ENCODE measurements at places on chromosomes 2 and 18.

DNA sequence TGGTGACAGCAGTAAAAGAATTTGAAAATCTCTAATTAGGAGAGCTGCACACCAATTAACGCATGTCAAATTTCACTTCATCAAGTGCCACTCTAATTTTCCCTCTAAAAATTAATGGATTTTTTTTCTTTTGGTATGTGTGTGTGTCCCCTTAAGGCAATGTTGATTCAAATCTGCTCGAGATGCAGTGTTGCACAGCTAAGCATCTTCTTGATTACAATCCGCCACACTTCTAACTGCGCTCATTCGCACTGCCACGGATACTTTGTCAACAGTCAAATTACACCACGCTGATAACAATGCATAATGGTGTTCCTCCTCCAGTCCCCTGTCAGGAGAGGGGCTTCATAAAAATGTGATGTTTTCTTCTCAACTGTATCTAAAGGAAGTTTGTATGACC is 261.4 kb downstream of the MEIS1 start:
- no peak for DNase-seq

- peak; percentile 54 for DNase-seq
Observed at GRCh38 chr2:158501301-158501700, 44.5 kb downstream of the PKP4 start.

GRCh38 chr2:23486684-23487075 is 101.7 kb downstream of the KLHL29 start:
- peak; percentile 42 for DNase-seq

GRCh38 chr18:62450546-62451410 is 72.0 kb upstream of the ZCCHC2 start:
- DNase-seq: peak; percentile 67

- no peak for DNase-seq
Observed at GRCh38 chr18:57258131-57258777, 94.1 kb upstream of the ST8SIA3 start.

GRCh38 chr2:47546994-47547393 is 144.0 kb downstream of the MSH2 start:
- DNase-seq: no peak

DNA sequence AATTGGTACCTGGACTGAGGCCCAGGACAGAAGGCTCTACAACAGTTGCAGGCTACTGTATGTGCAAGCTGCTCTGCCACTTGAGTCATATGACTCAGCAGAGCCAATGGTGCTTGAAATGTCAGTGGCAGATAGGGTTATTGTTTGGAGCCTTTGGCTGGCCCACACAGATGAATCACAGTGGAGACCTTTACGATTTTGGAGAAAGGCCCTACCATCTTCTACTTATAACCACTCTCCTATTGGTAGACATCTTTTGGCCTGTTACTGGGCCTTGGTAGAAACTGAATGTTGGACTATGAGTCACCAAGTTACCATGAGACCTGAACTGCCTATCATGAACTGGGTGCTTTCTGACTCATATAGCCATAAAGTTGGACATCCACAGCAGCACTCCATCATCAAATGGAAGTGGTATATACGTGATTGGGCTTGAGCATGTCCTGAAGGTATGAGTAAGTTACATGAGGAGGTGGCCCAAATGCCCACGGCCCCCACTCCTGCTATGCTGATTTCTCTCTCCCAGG is 88.9 kb upstream of the NRXN1 start:
- DNase-seq: no peak

GRCh38 chr2:7621018-7621814 is 704.0 kb downstream of the RNF144A start:
- peak; percentile 2 for DNase-seq

DNA sequence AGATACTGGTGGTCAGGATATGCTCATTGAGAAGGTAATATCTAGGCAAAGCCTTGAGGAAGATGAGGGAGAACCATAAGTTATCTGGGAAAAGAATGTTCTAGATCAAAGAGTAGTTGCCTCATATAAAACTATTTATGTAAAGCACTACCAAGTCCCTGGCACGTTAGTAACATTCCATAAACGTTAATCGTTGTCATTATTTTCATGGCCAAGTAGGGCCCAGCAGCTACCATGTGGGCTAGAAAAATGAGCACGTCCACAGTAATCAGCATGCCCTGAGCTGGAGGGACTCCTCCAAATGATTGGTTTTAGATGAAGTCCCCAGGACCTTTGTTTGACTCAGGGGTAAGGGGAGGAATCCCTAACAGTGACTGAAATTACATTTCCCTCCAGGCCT is 32.7 kb upstream of the AFTPH start:
- DNase-seq: peak; percentile 59

- no peak for DNase-seq
Observed at GRCh38 chr18:3444954-3445353, 5.0 kb upstream of the TGIF1 start.

DNA sequence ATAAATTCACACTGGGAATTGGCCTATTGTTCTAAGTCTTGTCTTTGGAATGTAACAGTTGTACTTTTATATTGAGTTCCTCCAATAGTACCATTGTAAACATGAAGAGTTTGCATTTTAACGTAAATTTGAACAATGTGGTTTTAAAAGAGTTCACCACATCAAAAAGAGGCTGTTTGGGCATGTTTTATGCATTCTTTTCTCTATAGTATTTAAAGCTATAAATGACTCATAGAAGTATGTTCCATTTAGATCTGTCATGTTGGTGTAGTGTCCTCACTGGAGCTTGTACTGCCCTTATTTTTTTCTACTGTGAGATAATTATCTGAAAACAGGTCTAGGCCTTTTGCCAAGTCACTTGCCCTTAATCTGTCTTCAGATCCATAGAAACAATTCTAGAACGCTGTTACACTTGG is 141.9 kb downstream of the RHBDD1 start:
- peak; percentile 46 for DNase-seq

GRCh38 chr2:49351560-49351959 is 197.2 kb upstream of the FSHR start:
- no peak for DNase-seq

DNA sequence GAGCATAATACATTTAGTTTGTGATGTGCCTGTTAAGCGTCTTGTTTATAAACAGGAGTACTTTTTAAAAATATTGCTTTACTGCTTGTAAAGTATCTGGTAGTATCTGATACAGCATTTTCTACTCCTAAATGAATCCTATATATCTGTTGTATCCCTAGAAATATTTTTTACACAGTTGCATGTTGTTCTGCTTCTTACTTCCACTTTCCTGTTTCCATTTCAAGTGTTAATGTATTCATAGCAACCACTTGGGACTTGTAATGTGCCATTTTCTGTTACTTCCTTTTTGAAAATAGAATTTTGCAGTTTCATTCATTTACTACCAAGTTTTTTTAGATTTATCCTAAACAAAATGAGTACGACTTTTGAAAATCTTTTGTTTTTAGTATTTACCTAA is 24.9 kb downstream of the CCNT2 start:
- no peak for DNase-seq

GRCh38 chr2:187017438-187017837 is 168.5 kb upstream of the ZSWIM2 start:
- DNase-seq: no peak

DNA sequence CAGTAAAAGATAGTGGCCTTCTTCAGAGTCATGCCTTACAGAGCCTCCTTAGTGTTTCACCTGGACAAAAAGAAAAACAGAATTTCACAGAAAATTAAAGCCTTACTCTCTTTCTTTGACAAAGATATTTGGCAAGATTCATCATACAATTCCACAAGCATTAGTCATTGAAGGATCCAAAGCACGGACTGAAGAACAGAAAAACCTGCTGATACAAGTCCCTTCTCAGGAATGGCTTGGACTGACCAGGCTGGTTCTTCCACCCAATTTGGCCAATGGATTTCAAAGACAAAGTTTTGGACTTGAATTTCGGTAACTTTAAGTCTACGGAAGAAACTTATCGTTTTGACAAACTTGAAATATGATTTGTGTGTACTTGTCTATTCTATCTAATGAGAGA is 39.1 kb upstream of the GALNT3 start:
- peak; percentile 47 for DNase-seq

- DNase-seq: no peak
Observed at GRCh38 chr2:232876161-232876977, 6.3 kb downstream of the SNORC start.

- no peak for DNase-seq
Observed at GRCh38 chr2:130385709-130386108, 29.9 kb downstream of the PTPN18 start.

GRCh38 chr2:55862246-55862645 is 61.3 kb downstream of the EFEMP1 start:
- DNase-seq: peak; percentile 99

- no peak for DNase-seq
Observed at GRCh38 chr2:218419630-218420216, 800 bp downstream of the VIL1 start.

GRCh38 chr2:11454824-11455223 is 11.1 kb downstream of the E2F6 start:
- no peak for DNase-seq

GRCh38 chr2:96258166-96259022 is 7.4 kb downstream of the TMEM127 start:
- no peak for DNase-seq

Data from AG10803 (cell line).